AG20443 (cell line): ENCODE measurements at places on chromosomes 16 and 17.

DNA sequence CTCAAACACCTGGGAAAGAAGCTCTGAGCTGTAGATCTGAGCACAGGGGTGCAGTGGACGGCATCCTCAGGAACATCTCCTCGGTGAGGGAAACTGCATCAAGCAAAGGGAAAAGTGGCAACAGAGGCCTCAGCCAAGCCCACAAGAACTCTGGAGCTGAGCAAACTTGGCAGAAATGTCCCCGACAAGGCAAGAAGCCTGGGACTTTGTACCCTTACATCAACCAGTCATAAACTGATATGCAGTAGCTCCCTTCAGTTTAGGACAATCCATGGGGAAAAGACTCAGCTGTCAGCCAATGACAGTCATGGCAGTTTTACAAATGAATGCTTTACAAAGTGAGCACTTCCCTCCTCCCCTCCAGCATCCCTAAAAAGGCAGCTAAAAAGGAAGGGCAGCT is 210.0 kb upstream of the DYNLRB2 start:
- DNase-seq = no peak

DNA sequence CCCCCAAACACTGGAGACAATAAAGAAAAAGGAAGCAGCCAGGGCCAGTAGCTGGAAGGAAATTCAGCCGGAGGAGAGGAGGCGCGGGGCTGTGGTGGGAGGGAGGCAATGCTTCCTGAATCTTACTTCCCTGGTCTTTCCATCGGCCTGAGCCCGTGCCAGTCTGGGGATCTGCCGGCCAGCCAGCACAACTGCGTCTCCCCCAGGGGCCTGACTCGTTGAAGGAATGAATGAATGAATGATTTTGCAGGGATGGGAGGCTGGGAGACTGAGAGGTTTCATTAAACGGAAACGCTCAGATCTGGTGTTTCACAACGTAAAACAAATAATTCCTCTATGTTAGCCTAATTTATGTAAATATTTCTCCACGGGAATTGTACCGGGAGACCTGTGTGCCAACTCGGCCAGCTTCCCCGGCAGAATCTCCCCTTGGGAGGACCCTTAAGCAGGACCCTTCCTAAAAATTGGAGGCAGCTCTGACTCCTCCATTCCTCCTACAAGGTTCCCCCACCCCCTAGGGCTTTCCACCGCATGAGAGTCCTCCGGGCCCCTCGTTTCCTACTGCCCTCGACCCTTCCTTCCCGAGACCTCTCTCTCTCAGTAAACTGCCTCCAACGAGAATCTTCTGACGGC is 1.3 kb upstream of the BAIAP2 start:
- no peak for DNase-seq

GRCh38 chr17:50785946-50786570 is 18.7 kb upstream of the ANKRD40CL start:
- DNase-seq = peak; percentile 70

DNA sequence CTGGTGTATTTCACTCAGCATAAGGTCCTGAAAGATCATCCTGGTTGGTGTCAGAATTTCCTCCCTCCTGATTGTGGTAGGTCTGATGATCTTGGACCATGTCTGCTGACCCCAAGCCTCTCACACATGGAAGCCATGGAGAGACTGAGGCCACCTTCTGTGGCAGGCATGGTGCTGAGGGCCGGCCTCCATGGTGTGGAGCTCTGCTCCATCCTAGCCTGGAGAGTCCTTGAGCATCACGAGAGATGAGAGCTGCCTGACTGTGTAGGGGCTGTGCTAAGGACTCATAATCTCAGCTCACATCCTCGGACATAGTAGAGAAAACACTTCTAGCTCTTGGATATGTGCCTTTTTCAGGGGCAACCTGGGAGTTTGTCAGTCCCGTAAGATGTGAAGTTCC is 40.6 kb downstream of the MPRIP start:
- no peak for DNase-seq

DNA sequence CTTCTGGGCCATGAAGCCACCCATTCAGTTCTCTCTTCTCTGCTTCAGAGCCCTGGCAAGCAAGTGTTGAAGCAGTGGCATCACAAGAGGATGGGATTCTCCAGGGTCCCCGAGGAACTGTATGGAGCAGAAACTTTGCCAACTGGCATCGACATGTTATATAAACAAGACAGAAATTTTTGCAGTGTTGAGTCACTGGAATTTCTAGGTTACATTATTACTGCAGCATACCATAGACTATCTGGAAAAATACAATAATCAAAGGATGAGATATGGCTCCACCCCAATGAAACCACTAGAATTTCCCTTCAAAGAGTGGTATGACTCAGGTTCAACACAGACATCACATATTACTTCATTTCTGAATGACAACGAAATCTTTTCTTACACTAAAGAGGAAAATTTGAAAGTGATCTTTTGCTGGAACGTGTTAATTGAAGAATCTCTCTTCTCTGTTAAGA is 343.0 kb upstream of the DYNLRB2 start:
- DNase-seq = peak; percentile 67

GRCh38 chr17:82213251-82214011 is 789 bp upstream of the CCDC57 start:
- peak; percentile 86 for DNase-seq
